ENCODE measurements at places on chromosomes 7 and 10. TPM values are rescaled to one million over a fixed set of nuclear protein-coding genes. Genes with fewer than 3 reads are reported as not detected.

Gene MMRN2
- 50.8 TPM for total RNA-seq

Gene MKX
- 0.84 TPM for total RNA-seq

DNA sequence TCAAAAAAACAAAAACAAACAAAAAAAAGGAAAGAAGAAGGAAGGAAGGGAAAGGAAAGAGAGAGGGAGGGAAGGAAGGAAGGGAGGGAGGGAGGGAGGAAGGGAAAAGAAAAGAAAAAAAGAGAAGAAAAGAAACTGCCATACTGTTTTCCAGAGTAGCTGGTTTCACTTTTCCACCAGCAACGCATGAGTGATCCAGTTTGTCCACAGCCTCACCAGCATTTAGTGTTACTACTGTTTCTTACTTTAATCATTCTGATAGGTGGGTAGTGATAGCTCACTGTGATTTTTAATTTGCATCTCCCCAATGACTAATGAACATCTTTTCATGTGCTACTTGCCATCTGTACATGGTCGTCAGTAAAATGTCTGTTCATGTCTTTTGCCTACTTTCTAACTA is 9.6 kb downstream of the GSTK1 start:
- no peak for DNase-seq

- DNase-seq: no peak
These were observed 14.6 kb downstream of the AP5Z1 start for GRCh38 chr7:4790078-4790465.

- DNase-seq: no peak
These were observed 60.8 kb downstream of the RHOBTB1 start for GRCh38 chr10:60883187-60883586.

All from lower leg skin (tissue), 4 donors.